ENCODE measurements at places on chromosomes 5 and 9. TPM values are rescaled to one million over a fixed set of nuclear protein-coding genes. Genes with fewer than 3 reads are reported as not detected.

The SHB gene
- total RNA-seq: 40.8 TPM

The KIAA0825 gene
- total RNA-seq: 0.48 TPM

The TRIM7 gene
- 29.9 TPM for total RNA-seq

The PCDHGA7 gene
- 1.2 TPM for total RNA-seq

The DNM1 gene
- 81.1 TPM for total RNA-seq

The PCA3 gene
- not detected for total RNA-seq

The SLC31A1 gene
- 21.2 TPM for total RNA-seq

The ADGRD2 gene
- not detected for total RNA-seq

The CBY3 gene
- not detected for total RNA-seq

The SPATA31A3 gene
- total RNA-seq: not detected

The NPR3 gene
- total RNA-seq: 15.3 TPM

The POU5F2 gene
- total RNA-seq: not detected

The IL13 gene
- not detected for total RNA-seq

The WDR31 gene
- 1.1 TPM for total RNA-seq

The FCHSD1 gene
- total RNA-seq: 6.0 TPM

The PMPCA gene
- total RNA-seq: 81.1 TPM

The PHF24 gene
- total RNA-seq: 0.14 TPM

The ALDH1A1 gene
- 4,480 TPM for total RNA-seq

The CAMK2A gene
- total RNA-seq: 0.71 TPM

The GFI1B gene
- total RNA-seq: 0.10 TPM

The CDKN2B-AS1 gene
- total RNA-seq: not detected

The ORM2 gene
- not detected for total RNA-seq

The LAMC3 gene
- total RNA-seq: 2.0 TPM

The PDE8B gene
- 1.7 TPM for total RNA-seq

The SCGB3A2 gene
- total RNA-seq: not detected

The GGTA1 gene
- not detected for total RNA-seq

The LHX2 gene
- total RNA-seq: 3.5 TPM

The SOHLH1 gene
- 0.12 TPM for total RNA-seq

The CRB2 gene
- 0.09 TPM for total RNA-seq
